Stimulated activated CD4-positive, alpha-beta T cell treated with anti-CD3 and anti-CD28 coated beads, Interleukin-1b, Interleukin-23, amount 100 ng/mL, for 48 hours (primary cell): ENCODE measurements at places on chromosomes 3 and 15.
A peak's percentile ranks its signal among the peaks of the same experiment; 100 is the strongest.

DNA sequence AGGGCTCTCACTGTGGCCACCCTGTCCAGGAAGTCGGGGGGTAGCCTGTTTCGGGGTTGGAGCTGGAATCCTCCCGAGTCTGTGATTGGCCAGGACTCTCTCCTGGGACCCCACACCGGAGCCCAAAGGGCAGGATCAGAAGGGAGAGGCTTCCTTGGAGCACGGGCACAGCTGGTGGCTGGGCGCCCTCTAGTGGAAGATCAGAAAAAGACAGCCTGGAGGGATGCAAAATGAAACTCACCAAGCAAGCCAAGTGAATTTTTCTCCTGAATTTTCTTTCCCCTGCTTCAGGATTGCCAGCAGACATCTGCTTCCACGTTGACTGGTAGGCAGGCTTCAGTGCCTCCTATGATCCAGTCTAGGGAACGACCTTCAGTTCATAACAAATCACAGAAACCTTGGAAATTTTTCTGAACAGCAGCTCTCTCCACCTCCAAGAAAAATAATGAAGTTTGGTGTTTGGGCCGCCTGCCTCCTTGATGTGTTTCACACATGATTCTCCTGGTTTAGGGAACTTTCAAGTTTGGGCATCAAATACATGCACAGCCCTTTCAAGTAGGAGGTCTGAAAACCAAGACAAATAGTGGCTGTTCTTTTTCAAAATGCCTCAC is 224.6 kb downstream of the VPS13C start:
- DNase-seq, result peak; percentile 48

DNA sequence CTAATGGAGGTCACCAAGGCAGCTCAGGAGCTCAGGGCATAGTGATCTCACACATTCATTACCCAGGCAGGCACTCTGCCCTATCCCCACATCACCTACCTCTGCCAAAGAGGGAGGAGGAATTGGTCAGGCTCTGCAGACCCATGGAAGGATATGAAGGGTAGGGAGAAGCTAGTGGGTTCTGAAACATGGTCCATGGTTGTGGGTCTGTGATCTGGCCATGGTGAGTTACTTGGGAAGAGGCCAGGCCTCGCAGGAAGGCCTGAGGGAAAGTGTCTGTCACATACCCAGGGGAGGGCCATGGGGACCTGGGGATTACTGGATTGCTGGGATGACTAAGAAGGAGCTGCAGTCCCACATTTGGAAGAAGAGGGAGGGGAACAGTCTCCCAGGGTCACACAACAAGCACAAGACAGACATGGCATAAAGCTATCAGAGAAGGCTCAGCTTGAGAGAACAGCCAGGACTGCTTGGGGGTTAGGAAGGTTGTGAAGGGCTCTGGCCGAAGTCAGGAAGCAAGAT is 1.4 kb upstream of the PRSS50 start:
- DNase-seq, result no peak

DNA sequence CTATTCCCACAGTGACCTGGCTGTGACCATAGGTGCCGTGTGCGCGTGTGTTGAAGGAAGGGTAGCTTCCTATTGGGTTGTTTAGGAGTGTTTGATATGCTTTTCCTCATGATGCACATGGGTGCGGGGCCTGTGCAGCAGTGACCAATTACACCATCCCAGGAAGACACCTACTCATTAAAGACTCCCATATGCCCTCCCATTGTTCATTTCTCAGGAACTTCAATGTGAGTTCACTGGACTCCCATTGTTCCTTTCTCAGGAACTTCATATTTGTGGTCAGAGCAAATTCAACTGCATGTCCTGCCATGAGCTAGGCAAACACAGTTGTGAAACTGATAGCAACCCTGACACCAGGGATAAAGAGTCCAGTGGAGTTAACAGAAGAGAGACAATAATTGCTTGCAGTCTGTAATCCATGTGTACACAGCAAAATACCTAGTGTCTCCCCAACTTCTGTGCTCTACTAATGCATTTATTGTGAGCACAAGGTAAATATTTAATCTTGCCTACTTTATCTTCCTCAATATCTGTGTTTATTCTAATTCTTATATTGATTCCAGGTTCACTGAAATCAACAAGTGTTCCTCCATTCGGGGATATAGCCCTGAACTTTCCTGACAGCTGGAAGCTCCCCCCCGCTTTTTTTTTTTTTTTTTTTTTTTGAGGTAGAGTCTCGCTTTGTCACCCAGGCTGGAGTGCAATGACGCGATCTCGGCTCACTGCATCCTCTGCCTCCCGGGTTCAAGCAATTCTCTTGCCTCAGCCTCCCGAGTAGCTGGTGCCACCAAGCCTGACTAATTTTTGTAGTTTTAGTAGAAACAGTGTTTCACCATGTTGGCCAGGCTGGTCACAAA is 57.5 kb upstream of the GCNT3 start:
- no peak for DNase-seq

DNA sequence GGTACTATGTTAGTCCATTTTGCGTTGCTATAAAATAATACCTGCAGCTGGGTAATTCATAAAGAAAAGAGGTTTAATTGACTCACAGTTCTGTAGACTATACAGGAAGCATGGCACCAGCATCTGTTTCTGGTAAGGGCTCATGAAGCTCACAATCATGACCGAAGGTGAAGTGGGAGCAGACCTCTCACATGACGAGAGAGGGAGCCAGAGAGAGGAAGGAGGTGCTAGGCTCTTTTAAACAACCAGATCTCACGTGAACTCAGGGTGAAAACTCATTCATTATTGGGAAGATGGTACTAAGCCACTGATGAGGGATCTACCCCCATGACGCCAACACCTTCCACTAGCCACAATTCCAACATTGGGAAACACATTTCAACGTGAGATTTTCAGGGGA is 301.7 kb upstream of the MDFIC2 start:
- no peak for DNase-seq

GRCh38 chr3:106381939-106382335 is 513.1 kb upstream of the CBLB start:
- no peak for DNase-seq

- DNase-seq, result no peak
These were observed 604 bp downstream of the LTK start for GRCh38 chr15:41512940-41513505.

DNA sequence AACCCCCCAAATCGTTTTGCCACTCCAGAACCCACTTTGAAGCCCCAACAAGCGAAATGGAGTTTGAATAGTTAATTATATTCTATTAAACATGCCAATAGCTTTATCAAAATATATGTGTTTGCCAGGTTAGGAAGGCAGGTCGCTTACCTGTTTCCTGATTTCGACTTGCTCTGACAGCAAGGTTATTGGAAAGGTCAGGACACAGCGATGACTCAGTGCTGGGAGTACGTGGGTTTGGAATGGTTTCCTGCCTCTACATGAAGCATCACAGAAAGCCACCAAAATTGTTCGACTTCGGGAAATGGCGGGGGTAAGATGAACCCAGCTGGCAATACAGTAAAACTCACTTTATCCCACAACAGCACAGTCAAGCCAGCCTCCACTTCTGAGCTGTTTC is 135.6 kb upstream of the ABI3BP start:
- no peak for DNase-seq

GRCh38 chr3:177212278-177212610 is 15.0 kb upstream of the TBL1XR1 start:
- no peak for DNase-seq

GRCh38 chr3:152270937-152271336 is 2.2 kb downstream of the MBNL1 start:
- no peak for DNase-seq

- DNase-seq, result no peak
These were observed 149.1 kb downstream of the PDCD6IP start for GRCh38 chr3:33947272-33948195.

GRCh38 chr3:59186725-59187124 is 136.9 kb upstream of the CFAP20DC start:
- DNase-seq, result no peak

GRCh38 chr15:31297575-31298456 is 28.8 kb upstream of the KLF13 start:
- DNase-seq, result no peak

DNA sequence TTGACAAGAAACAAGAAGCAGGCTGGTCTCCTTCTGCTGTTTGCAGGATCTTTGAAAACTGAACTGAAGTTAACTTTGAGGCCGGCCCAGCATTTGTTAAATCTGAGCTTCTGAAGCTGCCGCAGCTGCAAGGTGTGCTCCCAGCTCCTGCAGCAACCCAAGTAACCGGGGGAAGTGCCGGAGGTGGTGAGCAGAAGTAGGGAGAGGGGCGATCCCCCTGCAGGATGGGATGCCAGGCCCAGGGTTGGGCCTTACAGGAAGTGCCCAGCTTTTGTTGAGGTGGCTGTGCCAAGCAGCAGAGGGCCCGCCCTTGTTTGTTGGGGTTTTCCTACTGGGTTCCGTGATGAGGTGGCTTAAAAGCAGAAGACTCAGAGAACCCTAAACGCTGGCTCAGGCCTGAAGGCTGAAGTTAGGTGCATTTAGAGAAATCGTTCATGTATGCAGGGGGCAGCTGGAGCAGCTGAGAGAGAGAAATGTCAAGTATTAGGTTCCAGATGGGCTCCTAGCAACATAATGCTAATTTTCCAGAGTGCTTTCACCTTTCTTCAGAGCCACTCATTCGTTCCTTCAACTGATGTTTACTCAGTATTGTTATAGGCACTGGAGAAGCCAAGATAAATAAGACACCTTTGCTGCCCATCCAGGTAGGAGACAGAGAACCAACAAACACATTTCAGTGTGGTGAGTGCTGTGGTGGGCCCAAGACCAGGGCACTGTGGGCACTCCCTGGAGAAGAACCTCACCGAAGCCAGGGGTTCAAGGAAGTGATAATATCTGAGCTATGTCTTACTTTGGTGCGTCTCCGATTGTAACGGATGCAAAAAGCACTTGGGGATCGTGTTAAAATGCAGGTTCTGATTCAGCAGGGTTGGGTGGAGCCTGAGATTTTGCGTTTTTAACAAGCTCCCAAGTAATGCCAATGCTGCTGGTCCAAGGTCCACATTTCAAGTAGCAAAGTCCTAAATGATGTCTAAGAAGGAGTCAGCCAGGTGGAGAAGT is 42.2 kb upstream of the PLCL2 start:
- DNase-seq, result peak; percentile 76

DNA sequence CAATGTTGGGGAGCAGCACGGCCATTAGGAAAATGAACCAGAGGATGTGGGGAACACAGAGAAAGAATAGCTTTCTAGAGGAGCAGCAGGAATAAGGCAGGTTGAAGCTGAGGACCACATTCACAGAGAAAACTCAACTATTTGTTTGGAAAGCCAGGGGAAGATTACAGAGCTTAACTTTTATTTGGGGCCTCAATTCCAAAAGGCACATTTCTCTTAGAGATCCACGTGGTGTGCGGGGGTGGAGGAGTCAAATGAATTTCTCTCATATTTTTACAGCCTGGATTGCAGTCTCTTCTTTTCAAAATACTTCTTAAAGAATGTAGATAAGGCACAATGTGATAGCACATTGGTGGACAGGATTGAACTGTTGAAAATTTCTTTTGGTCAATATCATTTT is 253.7 kb downstream of the ROBO1 start:
- DNase-seq, result no peak

DNA sequence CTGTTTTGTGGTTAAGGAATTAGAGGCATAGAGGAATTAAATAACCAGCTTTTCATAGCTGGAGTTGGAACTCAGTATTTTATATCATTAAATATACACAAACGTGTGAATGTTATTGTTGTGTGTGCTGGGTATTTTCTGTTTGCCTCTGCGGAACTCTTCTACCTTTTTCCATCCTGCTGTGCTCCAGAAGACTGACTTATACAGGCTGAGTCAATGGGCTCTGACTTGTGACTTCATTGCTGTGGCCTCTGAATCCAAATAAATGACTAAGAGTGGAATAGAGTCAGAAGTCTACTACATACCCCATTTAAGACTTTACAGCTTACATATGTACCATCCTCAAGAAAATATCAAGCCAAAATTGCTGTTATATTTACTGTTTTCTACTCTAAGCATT is 17.6 kb downstream of the ARIH1 start:
- no peak for DNase-seq

GRCh38 chr3:126556637-126557414 is 1.9 kb downstream of the C3orf22 start:
- DNase-seq, result no peak

DNA sequence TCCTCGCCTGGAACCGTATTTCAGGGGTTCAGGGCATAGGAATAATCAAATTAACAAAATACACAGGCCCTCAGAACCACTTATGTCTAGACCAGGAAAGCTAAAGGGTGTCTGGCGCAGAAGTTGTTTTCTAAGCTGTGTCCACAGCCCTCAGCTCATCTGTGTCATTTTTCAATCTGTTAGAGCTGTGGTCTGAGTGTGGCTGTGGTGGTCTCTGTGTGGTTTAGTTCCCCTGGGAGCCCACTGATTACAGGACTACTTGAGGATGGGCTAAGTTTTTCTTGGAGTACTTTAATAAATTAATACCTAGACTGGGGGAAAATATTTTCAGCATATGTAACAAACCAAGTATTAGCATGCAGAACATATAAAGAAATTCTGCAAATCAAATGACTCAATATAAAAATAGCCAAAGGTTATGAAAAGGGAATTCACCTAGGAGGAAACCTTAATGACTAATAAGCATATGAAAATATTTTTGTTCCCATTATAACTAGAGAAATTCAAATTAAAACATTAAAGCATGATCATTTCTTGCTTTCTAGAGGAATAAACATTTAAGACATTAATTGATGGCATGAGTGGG is 186.3 kb downstream of the SATB1 start:
- DNase-seq, result no peak

GRCh38 chr3:89303701-89304100 is 196.3 kb downstream of the EPHA3 start:
- no peak for DNase-seq

DNA sequence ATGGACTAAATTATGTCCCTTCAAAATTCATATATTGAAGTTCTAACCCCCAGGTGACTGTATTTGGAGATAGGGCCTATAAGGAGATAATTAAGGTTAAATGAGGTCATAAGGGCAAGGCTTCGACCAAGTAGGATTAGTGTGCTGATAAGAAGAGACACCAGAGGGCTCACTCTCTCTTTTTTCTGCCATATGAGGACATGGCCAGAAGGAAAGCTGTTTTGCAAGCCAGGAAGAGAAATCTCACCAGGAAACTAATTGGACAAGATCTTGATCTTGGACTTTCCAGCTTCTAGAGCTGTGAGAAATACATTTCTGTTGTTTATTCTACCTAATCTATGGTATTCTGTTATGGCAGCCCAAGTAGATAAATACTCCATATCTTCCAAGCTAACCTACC is 503.6 kb upstream of the NAALADL2 start:
- no peak for DNase-seq

- no peak for DNase-seq
These were observed 205.5 kb upstream of the CD96 start for GRCh38 chr3:111336511-111336910.

- no peak for DNase-seq
These were observed 81.9 kb downstream of the CHL1 start for GRCh38 chr3:278300-279064.

DNA sequence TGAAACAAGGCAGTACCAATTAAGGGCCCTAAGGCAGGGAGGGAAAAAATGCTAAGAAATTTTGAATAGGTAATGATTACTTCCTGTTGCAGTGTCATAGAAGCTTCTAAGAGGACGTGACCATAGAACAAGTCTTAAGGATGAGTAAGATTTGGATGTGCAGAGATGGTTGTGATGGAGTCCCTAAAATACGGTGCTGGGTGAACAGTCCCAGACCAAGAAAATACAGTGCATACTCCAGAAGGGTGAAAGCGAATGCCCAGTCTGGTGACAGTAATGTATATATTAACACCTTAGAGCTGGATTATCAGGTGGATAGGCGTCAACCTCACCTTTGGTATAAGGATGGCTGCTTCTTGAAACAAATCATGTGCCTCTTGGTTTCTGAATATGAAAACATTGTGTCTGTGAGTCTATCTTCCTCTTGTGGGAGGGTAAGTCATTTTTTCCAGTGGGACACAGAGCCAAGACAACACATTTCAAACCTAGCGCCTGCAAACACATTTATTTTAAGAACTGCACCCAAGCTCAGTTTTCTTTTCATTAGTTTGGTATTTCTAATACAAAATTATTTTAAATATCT is 101.2 kb upstream of the TP63 start:
- DNase-seq, result peak; percentile 10
